Vagina (tissue), 2 donors: ENCODE measurements at places on chromosomes 7 and 10. TPM values are rescaled to one million over a fixed set of nuclear protein-coding genes. Genes with fewer than 3 reads are reported as not detected.
A peak's percentile ranks its signal among the peaks of the same experiment; 100 is the strongest.

The MAPK8 gene
- 54.3 TPM for total RNA-seq

The CDK6 gene
- 20.6 TPM for total RNA-seq

The ACTL6B gene
- total RNA-seq, result 0.49 TPM

The NUTM2A gene
- total RNA-seq, result 0.98 TPM

The HMX2 gene
- not detected for total RNA-seq

The HOXA7 gene
- total RNA-seq, result 23.8 TPM

- H3K36me3 ChIP-seq, result no peaks in the 10 kb centered on the region
- no peak overlapping the region for H3K27ac ChIP-seq
- no peaks in the 10 kb centered on the region for H3K27me3 ChIP-seq
- no peak for DNase-seq
- H3K4me3 ChIP-seq, result no peak overlapping the region
- H3K4me1 ChIP-seq, result peaks cover 55% of the 10 kb centered on the region
Observed at GRCh38 chr7:70710011-70710480, 421.9 kb upstream of the GALNT17 start.

GRCh38 chr7:131322061-131322460 is 5.6 kb upstream of the MKLN1 start:
- H3K27ac ChIP-seq, result no peak overlapping the region
- H3K4me3 ChIP-seq, result no peak overlapping the region
- DNase-seq, result no peak
- H3K4me1 ChIP-seq, result peaks cover 10% of the 10 kb centered on the region
- no peaks in the 10 kb centered on the region for H3K36me3 ChIP-seq

DNA sequence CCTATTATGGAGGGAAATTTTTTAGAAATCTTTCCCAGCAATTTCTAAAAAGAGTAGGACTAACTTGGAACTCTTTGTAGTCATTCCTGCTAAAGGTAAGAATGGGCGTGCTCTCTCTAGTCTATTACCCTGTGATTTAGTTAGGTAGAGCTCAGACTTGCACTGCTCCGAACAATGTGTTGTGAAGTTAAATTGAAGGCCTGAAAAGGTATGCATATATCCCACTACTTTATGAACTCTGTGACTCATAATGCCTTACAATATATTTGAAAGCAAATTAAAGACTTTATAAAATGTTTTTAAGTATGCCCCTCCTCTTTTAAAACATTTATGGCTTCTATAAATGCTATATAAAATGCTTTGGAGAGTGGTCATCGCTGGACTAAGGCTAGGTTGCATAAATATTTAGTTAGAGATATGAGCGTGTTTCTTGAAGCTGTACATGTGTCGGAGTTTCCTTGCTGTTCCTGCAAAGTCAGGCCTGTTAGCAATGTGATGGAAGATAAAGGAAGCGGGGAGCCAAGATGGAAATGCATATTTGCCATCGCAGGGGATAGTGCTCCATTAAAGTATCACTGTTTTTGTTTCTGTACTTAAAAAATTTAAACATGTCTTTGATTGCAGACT is 761.4 kb downstream of the LRMDA start:
- H3K4me1 ChIP-seq, result peaks cover 14% of the 10 kb centered on the region
- H3K27me3 ChIP-seq, result no peaks in the 10 kb centered on the region
- no peaks in the 10 kb centered on the region for H3K36me3 ChIP-seq
- no peak for DNase-seq

GRCh38 chr7:3063016-3063753 is 19.5 kb upstream of the CARD11 start:
- H3K27ac ChIP-seq, result no peak overlapping the region
- no peaks in the 10 kb centered on the region for H3K36me3 ChIP-seq
- peaks cover 10% of the 10 kb centered on the region for H3K4me1 ChIP-seq

- H3K27me3 ChIP-seq, result no peaks in the 10 kb centered on the region
- no peak for DNase-seq
- H3K36me3 ChIP-seq, result no peaks in the 10 kb centered on the region
Observed at GRCh38 chr7:27466703-27467102, 196.0 kb downstream of the HIBADH start.

GRCh38 chr10:62545160-62546066 is 171.2 kb downstream of the ZNF365 start:
- no peaks in the 10 kb centered on the region for H3K36me3 ChIP-seq
- H3K4me1 ChIP-seq, result peaks cover 3% of the 10 kb centered on the region
- H3K27ac ChIP-seq, result peak overlapping the region; percentile 44
- H3K27me3 ChIP-seq, result no peaks in the 10 kb centered on the region
- DNase-seq, result no peak
- H3K4me3 ChIP-seq, result no peak overlapping the region

DNA sequence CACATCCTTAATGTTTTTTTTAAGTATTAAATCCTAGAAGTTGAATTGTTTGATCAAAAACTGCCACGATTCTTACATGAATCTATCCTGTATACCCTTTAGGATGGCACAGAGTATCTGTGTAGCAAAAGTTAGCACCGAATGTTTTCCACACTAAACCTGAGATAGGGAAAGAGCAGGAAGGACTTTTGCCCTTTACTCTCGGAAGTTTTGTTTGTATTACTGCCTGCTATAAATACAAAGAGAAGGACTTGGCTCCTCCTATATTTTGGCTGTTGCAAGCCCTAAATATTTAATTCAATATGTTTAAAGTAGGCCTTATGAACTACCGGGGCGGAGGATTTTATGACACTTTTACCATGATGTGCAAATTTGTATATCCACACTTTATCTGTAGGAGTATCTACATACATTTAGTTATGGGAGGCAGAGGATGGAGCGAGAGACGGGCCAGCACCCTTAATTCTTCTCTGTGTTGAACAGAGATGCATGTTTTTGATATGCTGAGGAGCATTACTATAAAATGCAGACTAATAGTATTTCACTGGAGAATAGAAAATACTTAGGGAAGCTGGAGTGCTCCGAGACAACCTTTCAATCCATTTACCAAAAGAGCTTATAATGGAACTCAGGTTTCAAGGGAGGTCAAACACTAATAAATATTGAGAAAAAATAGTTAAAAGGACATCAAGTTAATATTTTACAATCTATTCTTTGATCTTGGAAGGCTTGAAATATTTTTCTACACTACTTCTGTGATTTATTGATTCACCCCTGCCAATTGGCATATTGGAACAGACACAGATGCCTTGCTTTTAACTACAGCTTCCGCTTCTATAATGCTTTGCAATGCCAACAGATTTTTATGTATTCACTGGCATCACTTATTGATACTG is 97.4 kb downstream of the CHN2 start:
- H3K4me1 ChIP-seq, result no peaks in the 10 kb centered on the region
- DNase-seq, result no peak
- no peaks in the 10 kb centered on the region for H3K36me3 ChIP-seq

- DNase-seq, result no peak
- no peak overlapping the region for H3K4me3 ChIP-seq
- no peak overlapping the region for H3K27ac ChIP-seq
- no peaks in the 10 kb centered on the region for H3K27me3 ChIP-seq
Observed at GRCh38 chr7:66164356-66164755, 40.8 kb upstream of the TPST1 start.

- peak; percentile 46 for DNase-seq
- H3K27ac ChIP-seq, result no peak overlapping the region
Observed at GRCh38 chr7:55477781-55478374, 94.4 kb downstream of the VOPP1 start.

GRCh38 chr10:114012650-114013049 is 31.0 kb upstream of the ADRB1 start:
- no peaks in the 10 kb centered on the region for H3K27me3 ChIP-seq
- H3K4me1 ChIP-seq, result no peaks in the 10 kb centered on the region
- no peaks in the 10 kb centered on the region for H3K36me3 ChIP-seq
- no peak for DNase-seq
- H3K4me3 ChIP-seq, result no peak overlapping the region
- no peak overlapping the region for H3K27ac ChIP-seq

DNA sequence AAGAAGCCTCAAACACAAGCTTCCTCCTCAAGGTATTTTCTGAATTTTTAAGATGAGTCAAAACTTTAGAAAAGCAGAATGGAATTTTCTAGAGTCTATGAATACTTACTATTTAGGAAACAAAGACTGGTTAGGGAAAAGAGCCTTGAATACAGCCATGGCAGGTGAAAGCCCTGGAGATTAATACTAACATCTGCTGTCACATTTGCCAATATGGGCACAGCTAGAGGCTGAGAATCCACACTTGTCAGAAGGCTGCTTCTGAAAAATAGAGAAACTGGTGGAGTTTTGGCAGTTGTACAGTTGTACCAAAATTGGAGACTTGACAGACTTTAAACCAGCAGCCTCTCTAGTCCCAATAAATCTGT is 24.3 kb upstream of the CNNM1 start:
- no peaks in the 10 kb centered on the region for H3K4me1 ChIP-seq
- no peak overlapping the region for H3K27ac ChIP-seq
- no peak for DNase-seq
- H3K36me3 ChIP-seq, result no peaks in the 10 kb centered on the region
